ENCODE measurements at places on chromosomes 7 and 10. TPM values are rescaled to one million over a fixed set of nuclear protein-coding genes. Genes with fewer than 3 reads are reported as not detected.

The SPOCK2 gene
- total RNA-seq: 1.9 TPM

DNA sequence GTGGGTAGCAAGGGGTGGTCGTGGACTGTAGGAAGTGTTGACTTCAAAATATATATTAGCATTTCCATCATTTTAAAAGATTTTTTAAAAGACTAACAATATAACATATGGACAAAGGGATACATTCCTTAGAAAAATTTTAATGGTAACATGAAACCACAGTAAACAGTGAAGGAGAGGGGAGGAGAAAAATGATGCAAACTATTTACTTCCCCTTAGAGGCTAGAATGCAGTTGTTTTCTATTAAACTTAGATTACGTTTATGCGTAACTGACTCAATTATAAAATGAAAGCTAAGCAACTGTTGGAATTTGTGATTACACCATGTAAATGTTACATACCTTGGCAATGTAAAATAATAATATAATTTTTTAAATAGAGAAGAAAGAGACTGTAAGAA is 41.3 kb downstream of the CALD1 start:
- DNase-seq: no peak

DNA sequence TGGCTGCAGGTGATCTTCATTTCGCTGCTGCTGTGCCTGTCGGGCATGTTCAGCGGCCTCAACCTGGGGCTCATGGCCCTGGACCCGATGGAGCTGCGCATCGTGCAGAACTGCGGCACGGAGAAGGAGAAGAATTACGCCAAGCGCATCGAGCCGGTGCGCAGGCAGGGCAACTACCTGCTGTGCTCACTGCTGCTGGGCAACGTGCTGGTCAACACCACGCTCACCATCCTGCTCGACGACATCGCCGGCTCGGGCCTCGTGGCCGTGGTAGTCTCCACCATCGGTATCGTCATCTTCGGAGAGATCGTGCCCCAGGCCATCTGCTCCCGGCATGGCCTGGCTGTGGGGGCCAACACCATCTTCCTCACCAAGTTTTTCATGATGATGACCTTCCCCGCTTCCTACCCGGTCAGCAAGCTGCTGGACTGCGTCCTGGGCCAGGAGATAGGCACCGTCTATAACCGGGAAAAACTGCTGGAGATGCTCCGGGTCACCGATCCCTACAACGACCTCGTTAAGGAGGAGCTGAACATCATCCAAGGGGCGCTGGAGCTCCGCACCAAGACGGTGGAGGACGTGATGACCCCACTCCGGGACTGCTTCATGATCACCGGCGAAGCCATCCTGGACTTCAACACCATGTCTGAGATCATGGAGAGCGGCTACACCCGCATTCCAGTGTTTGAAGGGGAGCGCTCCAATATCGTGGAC is 1.3 kb downstream of the CNNM2 start:
- no peak for DNase-seq

DNA sequence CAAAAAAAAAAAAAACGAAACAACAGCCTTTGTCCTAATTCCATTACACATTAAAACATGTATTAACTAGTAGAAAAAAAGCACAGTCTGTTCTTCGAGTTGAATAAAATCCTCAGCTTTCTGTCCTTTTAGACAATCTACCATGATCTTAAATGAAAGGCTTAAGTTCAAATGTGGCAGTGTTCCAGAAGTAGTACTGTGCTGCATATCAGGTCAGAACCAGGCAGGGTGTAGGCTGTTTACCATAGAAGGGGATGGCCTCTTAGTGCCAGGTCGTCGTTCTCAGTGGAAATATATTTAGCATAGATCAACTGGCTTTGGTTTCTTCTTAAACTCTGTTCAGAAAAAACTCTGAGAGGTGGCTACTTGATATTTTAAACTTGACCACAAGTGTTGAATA is 612.0 kb downstream of the CNTNAP2 start:
- DNase-seq: no peak

- DNase-seq: no peak
Measured at GRCh38 chr7:158655931-158656441, 48.6 kb downstream of the NCAPG2 start.

DNA sequence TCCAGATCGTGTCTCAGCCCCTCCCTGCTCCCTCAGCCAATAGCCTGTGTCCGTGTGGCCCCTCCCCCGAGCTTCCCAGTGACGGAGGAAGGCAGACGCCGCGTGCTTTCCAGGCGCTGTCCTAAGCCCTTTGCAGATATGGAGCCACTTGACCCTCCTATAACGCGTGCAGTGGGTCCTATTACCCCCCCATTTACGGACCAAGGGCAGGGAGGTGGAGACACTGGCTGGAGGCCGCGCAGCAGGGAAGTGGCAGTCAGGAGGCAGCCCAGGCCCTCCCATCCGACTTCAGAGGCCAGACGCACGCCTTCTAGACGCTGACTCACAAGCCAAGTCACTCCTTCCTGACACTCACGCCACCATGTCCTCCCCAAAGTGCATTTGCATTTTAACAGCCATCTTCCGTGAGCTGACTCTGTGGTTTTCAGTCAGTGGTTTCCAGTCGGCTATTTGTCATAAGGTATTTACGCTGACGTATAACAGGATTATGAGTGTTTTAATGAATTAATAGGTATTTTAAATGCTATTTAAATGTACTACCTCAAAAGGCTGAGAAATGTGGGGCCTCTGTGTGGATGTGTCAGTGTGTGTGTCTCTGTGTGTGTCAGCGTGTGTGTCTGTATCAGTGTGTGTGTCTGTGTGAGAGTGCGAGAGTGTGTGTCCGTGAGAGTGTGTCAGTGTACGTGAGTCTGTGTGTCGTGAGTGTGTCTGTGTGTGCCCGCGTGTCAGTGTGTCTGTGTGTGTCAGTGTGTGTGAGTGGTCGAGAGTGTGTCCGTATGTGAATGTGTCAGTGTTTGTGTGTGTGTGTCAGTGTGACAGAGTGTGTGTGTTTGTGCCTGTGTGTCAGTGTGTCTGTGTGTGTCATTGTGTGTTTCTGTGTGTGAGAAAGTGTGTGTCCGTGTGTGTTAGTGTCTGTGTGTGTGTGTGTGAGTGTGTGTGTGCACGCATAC is 92.0 kb upstream of the INSIG1 start:
- peak; percentile 22 for DNase-seq

The CPN1 gene
- not detected for total RNA-seq

DNA sequence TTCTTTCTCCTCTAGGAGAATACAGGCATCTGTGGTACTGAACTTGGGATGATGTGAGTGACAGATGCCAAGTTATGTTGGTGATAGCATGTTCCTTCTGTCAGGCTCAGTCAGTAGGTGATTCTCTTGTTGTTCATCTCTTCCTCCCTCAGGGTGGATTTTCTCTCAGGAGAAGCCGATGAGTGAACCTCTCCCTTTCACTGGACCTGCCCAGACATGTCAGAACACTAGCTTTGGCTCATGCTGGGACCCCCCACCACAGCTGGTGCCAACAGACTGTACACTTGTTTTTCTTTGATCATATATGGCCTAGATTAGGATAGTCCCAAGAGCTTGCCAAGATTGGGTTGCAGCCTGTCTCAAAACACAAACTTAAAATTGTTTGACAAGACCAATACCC is 129.4 kb downstream of the BMPER start:
- no peak for DNase-seq

- DNase-seq: no peak
Measured at GRCh38 chr7:22240904-22241571, 115.9 kb downstream of the RAPGEF5 start.

- no peak for DNase-seq
Measured at GRCh38 chr10:4215485-4215884, 430.5 kb upstream of the KLF6 start.

The TPK1 gene
- 16.4 TPM for total RNA-seq

The PTN gene
- total RNA-seq: not detected

DNA sequence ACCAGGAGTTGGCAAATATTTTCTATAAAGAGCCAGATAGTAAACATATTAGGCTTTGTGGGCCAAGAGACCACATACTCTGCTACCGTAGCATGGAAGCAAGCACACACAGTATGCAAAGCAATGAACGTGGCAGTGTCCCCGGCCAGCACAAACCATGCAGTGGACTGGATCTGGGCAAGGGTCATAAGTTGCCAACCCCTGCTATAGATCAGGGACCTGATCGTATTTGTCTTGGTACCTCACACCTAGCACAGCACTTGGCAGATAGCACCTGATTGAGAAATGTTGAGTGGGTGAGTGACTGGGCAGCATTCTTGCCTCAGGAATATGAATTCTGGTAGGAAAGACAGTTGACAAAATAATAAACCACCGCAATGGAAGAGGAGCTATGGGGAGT is 331.9 kb downstream of the FGFR2 start:
- no peak for DNase-seq

The HKDC1 gene
- 0.13 TPM for total RNA-seq

The PHKG1 gene
- total RNA-seq: 0.13 TPM

The SVOPL gene
- not detected for total RNA-seq

The TAS2R5 gene
- total RNA-seq: 0.26 TPM

DNA sequence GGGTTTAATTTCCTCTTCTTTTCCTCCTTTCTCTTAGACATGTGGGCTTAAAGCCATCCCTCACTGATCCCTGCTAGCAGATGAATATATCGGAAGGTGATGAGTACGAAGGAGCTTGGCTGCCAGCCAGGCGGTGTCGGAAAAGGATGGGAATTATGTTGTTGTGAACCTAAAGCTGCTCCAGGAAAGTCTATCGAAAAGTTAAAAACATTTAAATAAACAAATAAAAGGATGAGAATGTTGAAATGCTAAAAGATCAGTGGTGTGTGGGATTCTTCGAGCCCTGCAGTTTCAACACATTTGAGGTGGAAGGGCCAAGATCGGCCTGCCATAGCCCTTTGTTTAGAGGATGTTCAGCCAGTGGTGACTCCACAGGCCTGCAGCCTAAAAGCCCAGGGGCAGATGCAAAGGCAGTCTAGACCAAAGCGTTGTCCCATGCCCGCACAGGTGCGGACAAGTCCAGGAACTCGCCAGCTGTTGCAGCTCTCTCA is 107.9 kb downstream of the JCAD start:
- peak; percentile 40 for DNase-seq

DNA sequence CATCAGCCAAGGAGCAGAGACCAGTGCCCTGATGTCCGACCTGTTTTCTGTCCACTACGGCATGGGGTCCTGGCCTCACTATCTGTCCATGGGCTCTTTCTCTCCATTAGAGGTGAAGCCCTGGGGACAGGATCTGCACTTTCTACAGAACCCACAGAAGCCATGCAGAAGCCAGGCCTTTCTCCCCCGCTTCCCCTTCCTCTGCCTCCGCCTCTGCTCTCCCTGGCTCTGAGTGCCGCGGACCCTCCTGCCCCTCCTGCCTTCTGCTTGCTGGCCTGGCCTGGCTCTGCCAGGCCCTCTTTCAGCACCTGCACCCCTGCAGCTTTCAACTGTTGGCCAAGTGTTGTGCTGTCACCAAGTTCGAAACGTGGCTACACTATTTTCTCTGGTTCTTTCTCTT is 439.8 kb upstream of the ZMIZ1 start:
- DNase-seq: no peak

DNA sequence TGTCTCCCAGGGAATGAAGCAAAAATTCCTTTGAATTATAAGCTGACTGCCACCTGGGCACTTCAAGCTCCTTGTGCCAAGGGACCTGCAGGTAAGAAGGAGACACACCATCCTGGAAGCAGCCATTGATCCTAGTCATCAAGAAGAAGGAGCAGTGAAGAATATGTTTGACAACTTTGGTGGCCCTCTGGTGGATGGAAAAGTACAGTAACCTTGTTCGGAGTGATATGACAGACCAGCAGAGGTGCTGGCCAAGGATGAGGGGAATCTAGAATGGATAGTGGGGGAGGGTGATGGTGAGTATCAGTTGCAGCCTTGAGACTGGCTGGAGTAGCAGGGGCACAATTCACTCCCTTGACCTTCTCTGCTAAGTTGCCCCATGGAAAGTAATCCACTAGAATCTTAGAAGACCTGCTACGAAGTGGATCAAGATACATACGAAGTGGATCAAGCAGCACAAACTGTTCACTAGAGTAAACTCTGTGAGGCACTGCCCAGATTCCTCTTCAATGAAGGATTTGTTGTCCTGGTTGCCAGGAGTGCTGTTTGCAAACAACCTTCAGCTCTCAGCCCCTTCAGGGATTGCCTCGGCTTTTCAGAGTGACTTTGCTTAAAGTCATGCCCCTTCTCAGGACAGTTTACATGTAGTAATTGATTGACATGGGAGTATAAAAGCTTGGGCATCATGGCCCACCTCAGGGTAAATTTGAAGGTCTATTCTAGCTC is 44.8 kb upstream of the ORC5 start:
- DNase-seq: no peak

GRCh38 chr7:77544518-77544917 is 7.4 kb downstream of the PTPN12 start:
- DNase-seq: no peak

The TSPAN13 gene
- 42.6 TPM for total RNA-seq

DNA sequence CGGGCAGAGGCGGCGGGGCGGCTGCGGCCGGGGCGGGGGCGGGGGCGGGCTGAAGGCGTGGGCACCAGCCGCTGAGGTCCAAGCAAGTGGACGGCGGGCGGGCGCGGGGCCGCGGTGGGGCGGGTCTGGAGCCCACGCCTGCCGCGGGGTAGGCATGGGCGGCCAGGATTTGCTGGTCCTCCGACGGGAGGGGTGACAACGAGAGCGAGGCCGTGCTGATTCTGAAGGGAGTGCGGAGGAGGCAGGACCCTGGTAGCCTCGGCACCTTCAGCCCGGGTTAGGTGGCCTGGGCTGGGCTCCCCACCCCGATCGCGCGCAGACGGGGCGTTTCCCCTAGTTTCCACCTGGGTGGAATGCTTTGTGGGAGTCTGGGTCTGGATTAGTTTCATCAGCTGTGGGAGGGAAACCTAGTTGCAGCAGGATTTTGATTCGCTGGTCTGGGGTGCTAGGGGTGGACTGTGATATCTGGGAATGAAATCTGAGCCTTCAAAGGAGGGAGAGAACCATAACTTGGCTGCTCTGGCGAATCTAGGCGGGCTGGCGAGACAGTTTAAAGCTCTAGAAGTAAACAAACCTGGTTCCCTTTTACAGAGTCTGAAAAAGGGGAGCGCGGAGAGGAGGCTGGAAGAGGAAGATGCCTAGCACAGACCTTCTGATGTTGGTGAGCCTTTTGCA is 609 bp downstream of the SGPL1 start:
- DNase-seq: peak; percentile 25

The TEX47 gene
- total RNA-seq: not detected

GRCh38 chr10:61454541-61454940 is 1.4 kb upstream of the TMEM26 start:
- no peak for DNase-seq

DNA sequence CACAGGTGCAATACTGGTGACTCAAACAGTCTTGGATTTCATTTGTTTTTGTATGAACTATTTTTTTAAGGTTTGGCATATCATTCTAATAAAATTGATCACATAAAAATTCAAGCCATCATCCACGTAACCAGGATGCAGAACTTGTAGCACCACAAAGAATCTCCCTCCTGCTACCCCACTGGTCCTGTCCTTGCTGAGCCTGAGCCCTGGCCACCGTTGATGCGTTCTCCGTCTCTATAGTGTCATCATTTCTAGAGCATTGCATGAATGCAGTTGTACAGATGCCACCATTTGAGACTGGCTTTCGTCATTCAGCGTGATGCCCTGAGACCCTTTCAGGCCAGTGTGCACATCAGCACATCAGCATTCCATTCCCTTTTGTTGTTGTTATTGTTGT is 273.5 kb downstream of the TCERG1L start:
- no peak for DNase-seq

All from dermis microvascular lymphatic vessel endothelial cell (primary cell).